ENCODE measurements at places on chromosomes 7 and 10.

GRCh38 chr7:16919440-16919839, 37.7 kb upstream of the AGR3 start:
- DNase-seq = no peak

DNA sequence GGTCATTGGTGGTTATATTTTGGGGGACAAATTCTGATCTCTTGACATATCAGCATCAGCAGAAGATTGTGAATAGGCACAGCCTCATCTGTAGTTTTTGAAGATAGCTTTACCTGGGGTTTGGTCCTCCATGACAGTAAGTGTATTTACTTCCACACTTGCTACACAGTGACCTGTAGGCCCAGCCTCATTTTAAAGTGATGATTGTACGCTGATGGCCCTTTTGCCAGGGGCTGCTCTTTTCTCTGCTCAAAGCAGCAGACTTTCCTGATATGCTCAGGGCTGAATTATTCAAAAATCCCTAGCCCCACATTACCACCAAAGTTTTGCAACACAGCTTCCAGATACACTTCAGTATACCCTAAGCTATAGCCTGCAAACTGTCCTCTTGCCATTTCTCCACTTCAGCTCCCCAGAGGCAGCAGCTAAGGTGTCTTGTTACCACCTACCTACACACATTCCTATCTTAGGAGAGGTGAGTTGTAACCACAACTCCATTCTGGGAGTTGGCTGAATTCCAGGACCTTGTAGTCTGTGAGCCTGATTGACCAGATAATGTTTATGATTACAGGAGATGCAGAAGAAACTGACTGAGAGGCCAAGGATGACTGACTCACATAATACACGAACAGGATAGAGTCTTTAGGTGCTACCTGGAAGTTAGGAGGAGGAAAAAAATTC, 6.0 kb downstream of the ASB4 start:
- DNase-seq = no peak

DNA sequence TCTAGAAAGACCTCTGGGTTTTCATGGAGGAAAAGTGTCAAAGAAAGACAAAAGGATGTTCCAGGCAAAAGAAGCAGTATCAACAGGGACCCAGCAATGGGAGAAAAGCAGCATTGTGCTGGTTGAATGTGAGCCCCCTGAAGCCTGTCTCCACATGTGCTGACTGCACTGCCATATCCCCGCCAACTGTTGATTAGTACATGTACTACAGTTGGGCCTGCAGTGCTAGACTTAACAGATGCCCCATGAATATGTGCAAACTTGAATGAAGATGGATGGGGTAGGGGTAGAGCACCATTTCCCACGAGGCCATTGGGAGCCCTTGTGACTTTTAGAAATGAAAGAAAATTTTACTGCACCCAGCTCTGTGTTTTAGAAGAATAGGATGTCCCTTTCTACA, 15.6 kb upstream of the WDR11 start:
- DNase-seq = no peak

GRCh38 chr10:109929501-109930219, 6.3 kb upstream of the XPNPEP1 start:
- no peak for DNase-seq

DNA sequence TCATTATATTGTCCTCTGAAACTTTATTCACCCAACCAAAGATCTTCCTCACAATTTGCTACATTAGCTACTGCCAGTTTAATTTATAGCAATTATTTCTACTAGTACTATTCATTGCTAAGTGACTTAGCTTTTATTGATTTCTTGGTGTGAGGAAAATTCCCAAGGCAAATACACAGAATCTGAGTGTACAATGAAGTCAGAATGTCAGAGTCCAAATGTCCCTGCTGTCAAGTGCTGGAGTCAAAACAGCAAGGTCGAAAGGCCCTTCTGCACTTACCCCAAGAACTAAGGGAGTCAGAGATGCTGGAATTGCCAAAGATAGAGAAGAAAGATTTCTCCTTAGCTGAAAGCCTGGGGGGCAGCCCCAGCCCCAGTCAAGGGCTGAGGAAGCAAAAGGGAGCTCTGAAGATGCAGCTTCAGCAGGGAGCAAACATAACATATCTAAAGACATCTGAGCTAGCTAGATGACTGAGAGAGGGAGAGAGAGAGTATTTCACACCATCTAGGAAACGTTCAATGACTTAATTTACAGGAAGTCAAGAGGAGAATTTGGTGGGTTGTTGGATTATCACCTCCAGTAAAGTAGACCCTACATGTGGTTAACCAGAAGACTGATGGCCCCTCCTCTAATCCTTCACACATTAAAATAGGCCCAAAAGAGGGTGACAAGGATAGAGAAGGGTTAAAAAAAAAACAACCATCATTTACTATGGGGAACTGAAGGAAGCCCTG, 36.6 kb upstream of the SAMD8 start:
- DNase-seq = no peak

GRCh38 chr10:7320072-7320471, 90.8 kb downstream of the SFMBT2 start:
- no peak for DNase-seq

- DNase-seq = no peak
These were observed 236.8 kb downstream of the TCERG1L start for GRCh38 chr10:131074682-131075081.

DNA sequence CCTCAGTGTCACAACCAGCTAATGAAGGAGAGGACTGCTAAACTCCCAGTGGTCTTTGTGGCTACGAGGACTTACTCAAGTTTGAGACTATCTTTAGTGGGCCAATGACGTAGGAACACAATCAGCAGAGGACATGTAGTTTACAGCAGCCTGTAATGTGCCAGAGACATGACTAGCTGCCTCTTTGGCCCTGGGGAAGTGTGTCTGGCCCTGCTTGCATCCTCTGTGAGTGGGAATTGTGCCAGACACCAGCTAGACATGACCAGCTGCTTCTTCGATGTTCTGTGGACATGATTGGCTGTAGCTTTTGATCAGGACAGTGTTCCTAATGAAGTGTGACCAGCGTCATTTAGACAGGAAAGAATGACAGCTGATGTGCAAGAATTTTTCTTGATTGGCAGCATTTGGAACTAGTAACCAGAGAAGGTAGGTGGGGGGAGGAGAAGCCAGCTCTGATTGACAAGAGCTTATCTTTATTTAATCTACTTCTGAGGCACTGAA, 141.7 kb downstream of the AUTS2 start:
- no peak for DNase-seq

GRCh38 chr10:59698326-59698725, 11.3 kb downstream of the SLC16A9 start:
- DNase-seq = no peak

Measured in AG09309 (cell line).